ENCODE measurements at places on chromosomes 13 and 19.

GRCh38 chr19:32097011-32097410 is 248.4 kb upstream of the ZNF507 start:
- DNase-seq, result no peak

DNA sequence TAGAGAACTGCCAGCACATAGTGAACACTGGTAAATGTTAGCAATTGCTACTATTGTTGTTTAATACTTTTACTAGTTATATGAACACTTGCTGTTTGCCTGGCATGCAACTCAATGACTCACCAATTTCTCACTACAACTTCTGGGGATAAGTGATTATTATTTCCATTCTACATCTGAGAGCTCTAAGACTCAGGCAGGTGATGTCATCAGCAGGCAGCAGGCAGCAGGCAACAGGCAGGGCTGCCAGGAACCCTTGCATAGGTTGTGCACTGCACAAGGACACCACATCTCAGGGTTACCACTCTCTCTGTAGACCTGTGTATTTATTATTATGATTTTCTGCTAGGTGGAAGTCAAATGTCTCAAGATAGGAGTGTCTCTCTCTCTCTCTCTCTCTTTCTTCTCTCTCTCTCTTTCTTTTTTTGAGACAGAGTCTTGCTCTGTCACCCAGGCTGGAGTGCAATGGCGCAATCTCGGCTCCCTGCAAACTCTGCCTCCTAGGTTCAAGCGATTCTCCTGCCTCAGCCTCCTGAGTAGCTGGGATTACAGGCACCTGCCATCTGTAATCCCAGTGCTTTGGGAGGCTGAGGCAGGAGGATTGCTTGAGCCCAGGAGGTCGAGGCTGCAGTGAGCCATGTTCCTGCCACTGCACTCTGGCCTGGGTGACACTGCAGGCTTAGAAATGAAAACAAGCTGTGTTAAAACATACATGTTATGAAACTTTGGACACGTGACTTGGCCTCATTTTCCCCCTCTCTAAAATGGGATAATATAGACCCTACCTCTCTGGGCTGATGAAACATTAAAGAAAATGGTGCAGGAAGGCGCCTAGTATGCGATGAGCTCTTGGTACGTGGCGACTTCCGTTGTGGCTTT is 22.7 kb downstream of the HPN start:
- DNase-seq, result peak; percentile 75

GRCh38 chr13:35857769-35858168 is 273.4 kb downstream of the DCLK1 start:
- no peak for DNase-seq

GRCh38 chr19:35513628-35514281 is at the start of gene DMKN:
Gene DMKN (minus strand): TSS chr19:35513649. CDS start chr19:35513475, 174 bp downstream.
- peak; percentile 59 for DNase-seq

DNA sequence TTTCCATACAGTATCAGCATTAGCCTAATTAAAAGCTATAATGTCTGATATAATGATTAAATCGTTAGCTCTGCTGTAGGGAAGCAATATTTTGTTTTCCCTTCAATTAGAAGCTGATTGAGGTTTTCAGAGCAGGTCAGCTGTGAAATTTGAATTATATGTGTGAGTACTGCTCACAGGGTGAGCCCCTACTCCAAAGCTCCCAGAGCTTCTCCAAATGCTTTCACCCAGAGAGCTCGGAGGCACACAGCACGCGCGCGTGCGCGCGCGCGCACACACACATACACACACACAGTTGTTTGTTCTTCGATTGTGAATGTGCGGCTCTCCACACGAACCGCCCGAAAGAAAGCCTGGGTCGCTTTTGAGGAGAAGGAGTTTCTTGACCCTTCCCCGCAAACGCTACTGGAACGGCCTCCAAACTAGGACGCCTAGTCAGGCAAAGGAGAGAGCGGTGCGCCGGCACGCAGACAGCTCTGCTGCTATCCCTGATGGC is 4.8 kb upstream of the SOX1 start:
- no peak for DNase-seq

DNA sequence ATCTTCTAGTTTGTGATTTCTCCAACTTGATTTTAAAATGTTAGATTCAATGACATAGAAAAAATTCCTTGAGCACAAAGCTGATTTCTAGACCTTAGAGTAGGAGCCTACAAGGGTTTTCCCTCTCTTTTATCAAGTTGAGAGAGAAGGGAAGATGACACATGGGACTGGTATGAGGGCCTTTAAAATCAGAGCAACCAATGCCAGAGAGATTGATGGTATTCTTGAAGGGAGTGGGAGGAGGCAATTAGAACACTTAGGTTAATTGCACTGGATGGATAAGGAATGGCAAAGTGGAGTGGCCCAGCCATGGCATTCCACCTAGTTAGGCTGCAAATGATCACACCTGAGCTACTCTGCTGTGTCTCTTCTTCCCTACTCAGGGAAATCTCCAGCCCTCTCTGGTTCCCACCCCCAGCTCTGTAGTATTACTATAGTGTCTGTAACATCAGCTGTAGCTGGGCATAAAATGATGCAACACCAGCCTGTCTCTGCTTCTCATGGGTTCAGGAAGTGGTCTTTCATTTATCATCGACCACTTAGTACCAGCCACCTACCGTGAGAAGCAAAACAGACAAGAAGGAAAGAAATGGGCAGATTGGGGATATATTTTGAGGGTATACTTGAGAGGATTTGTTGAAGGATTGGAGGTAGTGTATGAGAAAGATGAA is 333.6 kb downstream of the DLEU7 start:
- no peak for DNase-seq

DNA sequence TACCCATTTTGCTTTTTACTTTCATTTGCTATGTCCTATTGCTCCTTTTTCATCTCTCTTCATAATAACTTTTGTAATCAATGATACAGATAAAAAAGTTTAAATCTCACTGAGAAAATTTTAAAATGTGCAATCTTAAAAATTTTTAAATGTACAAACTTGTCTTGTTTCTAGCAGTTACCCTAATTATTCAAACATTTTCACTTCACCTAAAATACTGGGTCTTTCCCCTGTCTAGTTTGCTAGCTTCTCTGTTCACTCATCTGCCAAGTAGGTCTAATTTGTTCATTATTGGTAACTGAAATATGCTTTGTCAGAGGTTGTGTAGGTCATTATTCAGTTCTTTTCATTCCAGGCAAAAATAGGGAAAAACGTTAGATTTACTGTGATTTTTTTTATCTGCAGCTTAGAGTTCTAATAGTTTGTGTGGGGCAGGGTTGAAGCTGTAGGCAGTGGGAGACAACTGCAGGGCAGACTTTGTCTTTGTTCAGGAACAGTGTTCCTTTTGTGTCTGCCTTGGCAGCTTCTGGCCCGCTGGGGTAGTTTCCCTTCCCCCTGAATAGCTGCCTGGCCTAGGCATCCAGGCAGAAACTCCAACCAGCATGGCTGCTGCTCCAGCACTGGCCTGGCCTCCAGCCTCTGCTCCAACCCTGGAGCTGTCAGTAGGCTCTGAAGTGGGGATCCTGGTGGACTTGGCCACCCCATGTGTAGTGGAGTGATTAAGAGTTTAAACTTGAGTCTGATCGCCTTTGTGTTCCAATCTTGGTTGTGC is 48.5 kb downstream of the WDFY2 start:
- DNase-seq, result no peak

DNA sequence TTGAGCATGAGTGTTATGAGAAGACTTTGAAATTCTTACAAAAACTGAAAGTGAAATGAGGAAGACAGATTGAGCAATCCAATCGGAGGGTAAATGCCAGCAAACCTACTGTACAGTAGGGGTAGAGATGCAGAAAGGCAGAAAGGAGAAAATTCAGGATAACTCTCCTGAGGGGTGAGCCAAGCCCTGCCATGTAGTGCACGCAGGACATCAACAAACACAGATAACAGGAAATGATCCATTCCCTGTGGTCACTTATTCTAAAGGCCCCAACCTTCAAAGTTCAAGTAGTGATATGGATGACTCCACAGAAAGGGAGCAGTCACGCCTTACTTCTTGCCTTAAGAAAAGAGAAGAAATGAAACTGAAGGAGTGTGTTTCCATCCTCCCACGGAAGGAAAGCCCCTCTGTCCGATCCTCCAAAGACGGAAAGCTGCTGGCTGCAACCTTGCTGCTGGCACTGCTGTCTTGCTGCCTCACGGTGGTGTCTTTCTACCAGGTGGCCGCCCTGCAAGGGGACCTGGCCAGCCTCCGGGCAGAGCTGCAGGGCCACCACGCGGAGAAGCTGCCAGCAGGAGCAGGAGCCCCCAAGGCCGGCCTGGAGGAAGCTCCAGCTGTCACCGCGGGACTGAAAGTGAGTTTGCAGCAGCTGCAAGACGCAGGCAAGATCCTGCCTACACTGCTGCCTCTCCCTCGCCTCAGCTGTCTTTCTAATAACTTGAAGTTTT is at the start of gene TNFSF13B:
TSS of gene TNFSF13B (plus strand) at position 118 of the 728 bp plus-strand sequence. CDS start at position 296, 178 bp downstream.
- DNase-seq, result no peak

DNA sequence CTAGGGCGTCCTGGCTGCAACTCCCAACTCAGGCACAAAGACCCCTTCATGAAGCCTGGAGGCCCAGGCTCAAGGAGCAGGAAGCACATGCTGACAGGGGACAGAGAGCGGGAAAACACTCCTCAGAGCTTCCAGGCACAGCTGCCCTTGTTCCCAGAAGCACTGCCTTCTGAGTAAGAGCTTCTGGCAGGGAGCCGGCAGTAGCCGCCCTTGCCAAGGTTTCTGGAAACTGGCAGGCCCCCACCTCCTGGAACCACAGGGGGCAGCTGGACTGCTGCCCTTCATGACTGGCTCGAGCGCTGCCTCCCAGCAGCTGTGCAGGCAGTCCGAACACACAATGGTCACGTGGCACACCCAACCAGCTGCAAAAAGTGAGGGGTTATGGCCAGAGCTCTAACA is 33.6 kb upstream of the EPHX3 start:
- DNase-seq, result peak; percentile 89

- DNase-seq, result no peak
Observed at GRCh38 chr19:781800-782184, 15.5 kb upstream of the PTBP1 start.

GRCh38 chr13:67099494-67099893 is 130.6 kb downstream of the PCDH9 start:
- no peak for DNase-seq

GRCh38 chr13:39760521-39760920 is 105.1 kb downstream of the COG6 start:
- DNase-seq, result no peak

- DNase-seq, result peak; percentile 69
Observed at GRCh38 chr19:30029721-30030510, 87.9 kb downstream of the URI1 start.

- DNase-seq, result no peak
Observed at GRCh38 chr19:19628501-19629134, 598 bp upstream of the LPAR2 start.

DNA sequence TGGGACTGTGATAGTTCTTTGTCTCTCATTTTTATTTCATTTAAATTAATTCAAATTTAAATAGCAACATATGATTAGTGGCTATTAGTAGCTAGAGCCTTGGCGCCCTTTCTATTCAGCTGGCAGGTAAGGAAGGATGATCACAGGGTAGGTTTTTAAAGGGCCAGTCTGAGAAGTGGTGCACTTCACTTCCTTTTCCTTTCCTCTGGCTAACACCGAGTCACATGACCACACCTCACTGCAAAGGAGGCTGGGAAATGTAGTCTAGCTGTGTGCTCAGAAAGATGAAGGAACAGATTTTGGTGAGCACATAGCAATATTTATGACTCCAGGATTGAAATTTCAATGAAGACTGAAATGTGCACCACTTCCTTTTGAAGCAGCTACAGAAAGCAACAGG is 128.7 kb downstream of the TSHZ3 start:
- no peak for DNase-seq

DNA sequence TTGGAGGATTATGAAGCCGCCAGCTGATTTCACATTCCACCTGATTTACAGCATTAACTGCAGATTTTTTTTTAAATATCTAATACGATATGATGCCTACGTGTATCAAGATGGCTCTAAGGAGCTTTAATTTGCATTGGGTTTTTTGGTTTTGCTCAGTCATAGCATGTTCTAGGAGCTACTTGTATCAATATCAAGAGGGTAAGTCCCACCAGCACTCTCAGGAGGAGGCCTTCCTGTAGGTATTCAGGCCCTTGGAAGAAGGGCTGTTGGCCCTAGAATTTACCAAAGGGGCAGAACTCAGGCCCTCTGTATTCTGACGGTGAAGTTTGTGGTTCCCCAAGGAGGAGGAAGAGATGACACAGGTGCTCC is 97.2 kb upstream of the IPO5 start:
- DNase-seq, result no peak

- DNase-seq, result no peak
Observed at GRCh38 chr19:45068041-45068440, 8.2 kb downstream of the ZNF296 start.

DNA sequence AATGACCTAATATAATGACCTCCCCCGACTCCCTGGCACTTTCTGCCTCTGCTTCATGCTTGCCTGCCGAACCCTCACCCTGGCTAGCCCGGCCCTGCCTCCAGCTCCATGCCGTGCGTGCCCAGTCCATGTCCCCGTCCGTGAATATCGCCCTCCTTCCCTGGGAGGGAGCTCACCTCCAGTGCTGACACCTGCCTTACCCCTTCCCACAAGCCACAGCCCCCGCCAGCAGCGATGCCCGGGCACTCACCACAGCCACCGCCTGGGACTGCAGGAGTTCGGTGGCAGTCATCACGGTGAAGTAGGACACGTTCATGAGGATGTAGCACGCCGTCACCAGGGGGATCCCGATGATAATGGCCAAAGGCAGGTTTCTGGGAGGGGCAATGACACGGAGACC is 10.0 kb downstream of the SLC7A9 start:
- DNase-seq, result no peak

DNA sequence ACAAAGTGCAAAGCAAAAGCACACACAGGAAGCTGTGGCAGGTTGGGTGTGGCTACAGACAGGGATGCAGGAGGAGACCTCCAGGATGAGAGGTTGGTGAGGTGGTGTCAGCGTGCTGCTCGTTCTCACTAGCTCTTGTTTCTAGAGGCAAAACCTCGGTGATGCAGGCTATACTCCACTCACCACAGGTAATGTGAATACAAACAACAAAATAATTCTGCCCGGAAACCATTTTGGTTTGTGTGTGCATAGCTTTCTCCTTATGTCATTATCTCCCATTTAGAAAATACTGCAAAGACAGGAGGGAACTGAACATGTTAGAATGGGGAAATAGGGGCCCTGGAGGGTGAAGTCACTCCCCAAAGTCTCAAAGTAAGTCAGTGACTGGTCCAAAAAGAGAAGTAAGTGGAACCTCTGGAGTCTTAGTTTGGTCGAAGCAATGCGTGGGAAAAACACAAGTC is 9.4 kb downstream of the LCP1 start:
- no peak for DNase-seq

GRCh38 chr13:110366733-110367132 is 59.6 kb downstream of the COL4A2 start:
- DNase-seq, result no peak

- no peak for DNase-seq
Observed at GRCh38 chr13:109899316-109899715, 112.9 kb upstream of the IRS2 start.

GRCh38 chr13:28239374-28239773 is 101.0 kb downstream of the PAN3 start:
- DNase-seq, result no peak

- DNase-seq, result no peak
Observed at GRCh38 chr13:98403076-98403475, 173.8 kb downstream of the STK24 start.

GRCh38 chr13:105972306-105972721 is 563.1 kb downstream of the EFNB2 start:
- DNase-seq, result no peak

All from HFFc6 (cell line).